ENCODE measurements at places on chromosomes 13 and 19.

DNA sequence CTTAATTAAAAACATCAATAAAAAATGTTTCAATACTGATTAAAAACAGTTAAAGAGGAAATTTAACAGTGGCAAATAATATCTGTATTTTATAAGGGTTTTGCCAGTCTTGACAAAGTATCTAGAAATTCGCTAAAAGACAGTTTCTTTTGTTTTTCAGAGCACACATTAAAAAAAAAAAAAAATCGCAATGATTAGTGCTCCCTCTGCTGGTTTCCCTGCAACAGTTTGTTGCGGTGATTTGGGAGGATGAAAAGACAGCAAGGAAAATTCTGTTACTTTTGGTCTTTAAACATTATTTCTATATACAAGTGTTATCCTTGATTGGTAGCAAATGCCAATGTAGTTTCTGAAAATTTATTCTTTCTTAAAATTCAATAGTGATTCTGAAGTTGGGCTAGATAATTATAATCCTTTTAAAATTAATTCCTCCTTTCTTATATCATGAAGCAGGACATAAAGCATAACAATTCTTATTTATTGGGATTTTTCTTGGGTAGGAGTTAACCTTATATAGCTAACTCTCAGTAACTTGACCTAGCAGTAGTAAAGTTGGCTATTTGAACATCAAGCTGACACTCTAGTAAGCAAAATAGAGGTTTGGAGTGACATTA lies 23.1 kb upstream of the SPRY2 start:
- no peak for DNase-seq

- DNase-seq = no peak
These were observed 10.8 kb downstream of the GPR183 start for GRCh38 chr13:99296398-99296797.

GRCh38 chr19:47697863-47698609 lies 15.2 kb upstream of the EHD2 start:
- DNase-seq = peak; percentile 16

- DNase-seq = no peak
These were observed 48.0 kb upstream of the ABCC4 start for GRCh38 chr13:95349267-95349666.

- no peak for DNase-seq
These were observed 44.7 kb upstream of the LATS2 start for GRCh38 chr13:21106089-21106488.

- DNase-seq = no peak
These were observed 50.7 kb downstream of the UGGT2 start for GRCh38 chr13:96002322-96003131.

DNA sequence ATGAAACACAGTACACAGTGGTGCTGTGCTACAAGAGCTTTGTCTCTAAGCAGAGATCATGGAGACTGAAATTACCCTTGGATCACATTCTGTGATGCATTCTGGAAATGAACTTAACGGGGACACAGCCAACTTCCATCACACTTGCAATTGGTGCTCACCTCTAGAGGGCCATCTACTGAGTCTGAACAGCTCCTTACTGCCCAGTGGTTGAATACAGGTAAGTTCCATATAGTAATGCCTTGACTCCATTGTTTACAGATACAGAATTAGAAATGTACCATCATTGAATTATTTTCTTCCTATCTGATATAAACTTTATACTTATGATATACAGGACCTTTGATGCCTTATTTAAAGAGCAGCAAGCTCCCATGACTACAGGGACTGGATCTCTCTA lies 686.4 kb downstream of the PCDH9 start:
- DNase-seq = no peak

DNA sequence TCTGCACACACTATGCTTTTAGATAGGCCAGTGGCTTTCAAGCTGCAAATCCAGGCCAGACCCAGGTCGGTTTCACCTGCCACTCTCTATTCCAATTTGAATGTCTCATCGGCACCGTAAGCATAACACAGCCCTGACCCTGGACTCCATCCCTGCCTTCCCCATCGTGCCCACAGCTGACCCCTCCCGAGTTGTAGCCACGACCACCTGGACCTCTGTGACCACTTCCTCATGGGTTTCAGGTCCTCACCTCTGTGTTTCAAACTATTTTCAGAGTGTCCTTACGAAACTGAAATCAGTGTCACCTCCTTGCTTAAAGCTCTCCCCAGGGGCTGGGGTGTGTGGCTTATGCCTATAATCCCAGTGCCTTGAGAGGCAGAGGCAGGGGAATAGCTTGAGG lies 9.0 kb upstream of the HSH2D start:
- DNase-seq = no peak

DNA sequence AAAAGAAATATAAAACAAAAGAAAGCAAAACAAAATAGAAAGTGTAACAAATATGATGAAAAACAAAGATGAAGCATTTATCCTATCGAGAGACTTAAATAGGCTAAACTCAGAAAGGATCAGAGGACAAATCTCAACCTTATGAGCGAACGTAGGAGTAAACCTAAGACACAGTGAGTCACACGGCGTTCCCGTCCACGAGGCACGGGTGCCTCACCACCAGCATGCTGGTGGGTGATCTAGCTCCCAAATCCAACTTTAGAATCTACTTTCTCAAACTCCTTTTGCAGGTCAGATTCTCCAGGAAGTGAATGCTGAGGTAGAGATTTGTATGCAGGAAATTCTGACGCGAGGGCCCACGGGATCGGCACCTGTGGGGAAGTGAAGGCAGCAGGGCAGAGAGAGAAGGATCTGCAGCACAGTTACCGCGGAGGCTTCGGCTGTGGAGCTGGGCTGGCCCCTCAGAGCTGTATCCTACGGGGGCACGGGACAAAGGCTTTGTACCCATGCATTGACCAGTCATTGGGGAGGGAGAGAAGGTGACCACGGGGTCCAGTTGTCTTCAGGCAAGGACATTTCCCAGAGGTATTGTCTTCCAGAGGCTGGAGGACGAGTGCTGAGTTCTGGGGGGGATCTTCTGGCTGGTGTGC lies 7.5 kb upstream of the MIER2 start:
- no peak for DNase-seq

DNA sequence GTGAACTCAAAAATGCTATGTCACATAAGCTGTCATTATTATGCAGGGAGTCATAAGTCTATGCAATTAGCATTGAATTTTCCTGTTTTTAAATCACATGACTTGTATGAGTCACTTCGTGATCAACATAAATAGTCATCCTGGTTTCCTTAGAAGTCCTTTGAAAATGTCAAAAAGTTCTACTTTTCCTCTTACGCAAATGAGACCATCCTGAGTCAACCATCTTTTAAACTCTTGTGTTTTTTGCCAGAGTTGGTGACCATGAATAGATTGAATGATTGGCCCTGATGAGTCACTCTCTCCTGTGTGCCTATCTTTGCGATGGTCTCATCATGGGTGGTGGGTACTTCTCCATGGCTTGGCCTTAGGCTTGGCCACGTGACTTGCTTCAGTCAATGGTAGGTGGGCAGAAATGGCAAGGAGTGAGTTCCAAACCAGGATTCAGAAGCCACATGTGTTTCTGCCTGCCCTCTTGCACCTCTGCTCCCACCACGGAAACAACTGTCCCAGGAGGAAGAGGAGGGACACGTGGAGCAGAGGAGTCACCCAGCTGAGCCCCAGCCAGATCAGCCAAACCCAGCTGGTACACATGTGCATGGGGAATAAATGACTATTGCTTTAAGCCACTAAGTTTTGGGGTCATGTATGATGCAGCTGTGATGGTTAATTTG lies 123.5 kb upstream of the CACNA1A start:
- no peak for DNase-seq

DNA sequence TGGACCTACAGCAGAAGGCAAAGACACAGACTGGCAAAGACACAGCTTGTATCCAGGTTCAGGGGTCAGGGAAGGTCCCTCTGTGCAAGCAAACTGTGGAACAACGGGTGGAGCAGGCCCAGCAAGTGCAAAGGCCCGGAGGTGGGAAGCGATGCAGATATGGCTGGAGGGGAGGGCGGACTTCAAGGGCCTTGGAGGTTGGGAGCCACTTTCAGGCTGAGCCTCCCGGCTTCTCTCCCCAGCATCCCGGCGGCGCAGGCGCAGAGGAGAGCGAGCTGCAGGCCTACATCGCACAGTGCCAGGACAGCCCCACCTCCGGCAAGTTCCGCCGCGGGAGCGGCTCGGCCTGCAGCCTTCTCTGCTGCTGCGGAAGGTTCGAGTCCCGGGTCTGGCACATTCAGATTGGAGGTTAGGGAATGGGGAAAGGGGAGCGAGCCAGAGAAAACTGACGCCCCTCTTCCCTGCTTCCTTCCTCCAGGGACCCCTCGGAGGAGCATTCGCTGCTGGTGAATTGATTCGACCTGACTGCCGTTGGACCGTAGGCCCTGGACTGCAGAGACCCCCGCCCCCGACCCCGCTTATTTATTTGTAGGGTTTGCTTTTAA lies 2.1 kb upstream of the PNPLA6 start:
- no peak for DNase-seq

- no peak for DNase-seq
These were observed 3.5 kb upstream of the SIGLEC8 start for GRCh38 chr19:51461723-51462161.

GRCh38 chr13:113769881-113770280 lies 10.9 kb downstream of the TMEM255B start:
- DNase-seq = no peak

GRCh38 chr13:91747186-91747585 lies 348.8 kb downstream of the GPC5 start:
- DNase-seq = no peak

GRCh38 chr19:34838753-34839431 lies 65.9 kb upstream of the ZNF599 start:
- DNase-seq = no peak

DNA sequence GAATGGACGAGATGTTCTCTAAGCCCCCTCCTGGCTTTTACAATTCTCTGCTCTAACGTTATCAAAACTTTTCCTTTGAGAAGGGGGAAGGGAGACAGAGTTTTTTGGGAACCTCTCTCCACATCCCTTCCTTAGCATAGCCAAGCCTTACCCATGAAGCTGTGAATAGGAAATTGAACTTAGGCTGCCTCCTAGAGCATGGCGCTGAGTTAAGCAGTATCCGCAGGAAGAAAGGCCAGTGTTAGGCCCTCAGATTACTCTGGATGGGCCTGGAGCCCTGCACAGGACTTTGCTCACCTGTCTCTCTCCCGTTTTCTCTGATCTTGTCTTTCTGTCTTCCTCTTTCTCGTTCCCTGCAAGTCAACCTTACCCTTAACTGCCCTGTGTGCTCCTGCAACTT lies 39.6 kb downstream of the CYP2B6 start:
- no peak for DNase-seq

- DNase-seq = no peak
These were observed 9.7 kb downstream of the INAFM1 start for GRCh38 chr19:47284324-47284899.

DNA sequence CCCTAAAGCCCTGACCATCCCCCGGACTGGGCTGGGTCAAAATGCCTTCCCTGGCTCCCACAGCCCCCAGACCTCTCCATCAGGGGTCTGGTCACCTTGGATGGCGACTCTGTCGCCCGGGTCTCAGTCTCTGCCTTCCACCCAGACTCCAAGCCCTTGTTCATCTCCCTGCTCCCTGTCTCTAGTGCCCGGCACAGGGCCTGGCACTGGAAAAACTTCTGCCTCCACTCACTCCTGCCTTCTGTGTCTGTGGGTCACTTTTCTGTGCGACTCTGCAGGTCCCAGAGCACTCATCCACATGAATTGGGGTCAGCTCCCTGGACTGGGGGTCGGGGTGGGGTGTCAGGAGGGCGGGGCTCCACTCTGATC lies 1.1 kb downstream of the ZNF787 start:
- DNase-seq = no peak

GRCh38 chr19:22515435-22515834 lies 93.3 kb upstream of the ZNF98 start:
- no peak for DNase-seq

DNA sequence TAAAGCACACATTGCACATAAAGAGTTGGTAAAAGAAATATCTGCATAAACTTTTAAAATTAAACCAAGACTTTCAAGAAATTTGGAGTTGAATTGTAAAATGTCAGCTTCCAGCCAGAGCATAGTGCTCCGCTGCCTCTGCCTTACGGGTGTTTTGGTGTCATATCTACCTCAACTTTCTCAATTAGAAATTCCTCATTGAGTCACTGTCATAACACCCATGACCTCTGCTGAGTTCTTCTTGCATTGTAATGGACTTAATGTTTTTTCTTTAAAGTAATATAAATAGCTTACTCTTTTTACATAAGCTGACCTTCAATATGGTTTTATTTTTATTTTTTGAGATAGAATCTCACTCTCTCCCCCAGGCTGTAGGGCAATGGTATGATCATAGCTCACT lies 551.0 kb upstream of the NBEA start:
- DNase-seq = no peak

DNA sequence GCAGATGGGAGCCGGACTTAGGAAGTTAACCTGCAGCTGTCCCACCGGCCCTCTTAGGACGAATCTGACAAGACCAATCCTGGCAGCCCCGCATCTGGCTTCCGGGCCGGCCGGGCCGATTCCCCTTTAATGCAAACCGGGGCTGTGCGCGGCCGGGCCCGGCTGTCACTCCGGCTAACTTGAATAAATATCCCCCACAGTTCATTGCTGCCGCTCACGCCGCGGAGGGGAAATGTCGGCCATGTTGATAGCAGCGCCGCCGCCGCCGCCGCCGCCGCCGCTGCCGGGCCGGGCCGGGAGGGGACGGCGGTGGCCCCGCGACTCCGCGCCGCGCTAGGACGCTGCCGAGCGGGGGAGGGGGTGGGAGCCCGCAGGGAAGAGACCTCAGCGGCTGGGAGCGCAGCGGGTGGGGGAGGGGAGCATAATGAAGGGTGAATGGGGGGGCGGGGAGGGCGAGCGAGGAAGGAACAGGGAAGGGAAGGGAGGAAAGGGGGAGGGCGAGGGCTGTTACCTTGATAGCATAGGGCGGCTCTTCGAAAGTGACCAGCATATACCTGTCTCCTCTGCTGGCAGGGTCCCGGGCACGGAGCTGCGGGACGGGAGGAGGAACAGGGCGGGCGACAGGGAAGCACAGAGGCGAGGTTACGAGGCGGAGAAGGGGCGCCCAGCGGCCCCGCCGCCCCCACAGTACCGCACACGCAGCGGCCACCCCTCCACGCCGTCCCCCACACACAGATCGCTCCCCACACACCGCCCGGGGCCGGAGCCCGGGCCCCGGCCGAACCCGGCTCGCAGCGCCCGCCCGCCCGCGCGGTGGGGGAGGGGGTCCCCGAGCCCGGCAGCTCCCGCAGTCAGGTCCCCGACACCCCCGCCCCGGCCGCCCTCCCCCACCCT lies 1.1 kb downstream of the INTS6 start:
- peak; percentile 31 for DNase-seq

GRCh38 chr19:7622933-7623685 lies 6.2 kb downstream of the XAB2 start:
- DNase-seq = no peak
